ENCODE measurements at places on chromosomes 13 and 19. TPM values are rescaled to one million over a fixed set of nuclear protein-coding genes. Genes with fewer than 3 reads are reported as not detected.

- no peak for DNase-seq
Observed at GRCh38 chr13:46086985-46087384, 17.8 kb downstream of the CPB2 start.

DNA sequence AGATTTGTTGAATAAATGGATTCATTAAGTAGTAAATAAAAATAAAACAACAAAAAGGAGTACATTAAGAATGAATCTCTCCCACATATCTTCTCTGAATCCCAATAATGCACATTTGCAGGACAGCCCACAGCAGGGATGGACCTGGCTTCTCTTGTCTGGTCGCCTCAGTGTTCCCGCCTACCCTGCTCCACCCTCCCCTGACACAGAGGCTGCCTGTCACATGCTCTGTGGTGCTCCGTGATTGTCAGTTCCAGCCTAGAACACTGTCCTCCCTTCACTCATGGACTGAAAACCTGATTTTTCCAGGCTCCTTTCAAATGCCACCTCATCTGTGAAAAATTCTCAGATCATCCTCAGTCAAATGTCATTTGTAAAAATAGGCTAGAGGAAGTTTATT lies 94.5 kb upstream of the GPR12 start:
- no peak for DNase-seq

- no peak for DNase-seq
Observed at GRCh38 chr13:106515635-106516254, 19.7 kb downstream of the EFNB2 start.

- no peak for DNase-seq
Observed at GRCh38 chr13:86579662-86580061, 780.4 kb upstream of the SLITRK6 start.

PROZ gene
- not detected for total RNA-seq
